ENCODE measurements at places on chromosomes 11 and 22. TPM values are rescaled to one million over a fixed set of nuclear protein-coding genes. Genes with fewer than 3 reads are reported as not detected.

Gene FGF3
- total RNA-seq, result not detected

- no peak for DNase-seq
Measured at GRCh38 chr22:24554313-24555164, at the start of gene GUCD1. Gene GUCD1, minus strand, starts transcription at chr22:24555138. Its CDS starts 147 bp downstream, at chr22:24554991.

Gene APLNR
- total RNA-seq, result 0.10 TPM

DNA sequence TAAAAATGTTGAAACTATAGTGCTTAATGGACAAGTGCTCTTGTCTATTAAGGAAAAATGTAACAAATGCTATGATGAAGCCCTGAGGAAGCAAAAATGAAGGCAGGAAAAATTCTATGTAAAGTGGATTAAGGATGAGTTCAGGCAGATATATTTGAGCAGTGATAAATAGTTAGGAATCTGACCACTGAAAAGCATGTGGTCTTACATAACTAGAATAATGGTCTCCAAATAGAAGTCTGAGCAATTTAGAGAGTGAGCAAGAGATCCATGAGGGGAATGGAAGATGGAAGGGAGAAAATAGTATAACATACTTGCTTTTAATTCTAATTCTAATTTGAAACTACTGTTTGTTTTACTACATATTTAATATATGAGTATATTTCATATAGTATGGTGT, 510.6 kb upstream of the ARHGAP42 start:
- DNase-seq, result no peak

Gene FOLR2
- total RNA-seq, result not detected

Gene UPK3A
- not detected for total RNA-seq

- no peak for DNase-seq
Measured at GRCh38 chr22:35578836-35579575, 38.1 kb downstream of the MB start.

DNA sequence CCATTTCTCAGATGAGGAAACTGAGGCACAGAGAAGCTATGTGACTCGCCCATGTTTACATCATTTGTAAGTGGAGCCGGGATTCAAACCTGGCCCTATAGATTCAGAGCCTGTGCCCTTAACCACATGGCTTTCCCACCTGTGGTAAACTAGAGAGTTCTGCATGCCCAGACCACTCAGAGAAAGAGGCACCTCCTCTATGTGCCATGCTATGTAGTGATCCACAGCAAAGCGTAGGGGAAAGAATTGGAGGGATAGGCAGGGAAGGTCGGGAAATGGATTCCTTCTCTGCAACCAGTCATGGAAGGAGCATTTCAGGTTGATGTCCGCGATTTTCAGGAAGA, 15.4 kb upstream of the POU2AF2 start:
- DNase-seq, result no peak

DNA sequence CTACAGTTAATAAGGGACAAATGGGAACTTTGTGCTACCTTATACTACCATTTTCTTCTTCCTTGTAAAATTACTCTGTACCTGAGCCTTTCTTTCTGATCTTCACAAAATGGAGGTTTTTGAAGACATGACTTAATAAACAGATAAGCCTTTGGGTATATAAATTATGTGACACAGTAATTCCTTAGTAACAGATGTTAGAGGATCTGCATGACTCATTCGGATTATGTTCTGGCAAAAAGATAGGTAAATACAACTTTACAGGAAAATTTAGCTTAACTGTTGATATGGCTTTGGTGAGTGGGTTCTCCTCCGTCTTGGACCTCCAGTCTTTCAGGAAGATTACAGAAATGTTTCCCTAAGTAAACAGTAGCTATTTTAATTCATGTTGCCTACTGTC, 61.8 kb downstream of the BID start:
- DNase-seq, result no peak

DNA sequence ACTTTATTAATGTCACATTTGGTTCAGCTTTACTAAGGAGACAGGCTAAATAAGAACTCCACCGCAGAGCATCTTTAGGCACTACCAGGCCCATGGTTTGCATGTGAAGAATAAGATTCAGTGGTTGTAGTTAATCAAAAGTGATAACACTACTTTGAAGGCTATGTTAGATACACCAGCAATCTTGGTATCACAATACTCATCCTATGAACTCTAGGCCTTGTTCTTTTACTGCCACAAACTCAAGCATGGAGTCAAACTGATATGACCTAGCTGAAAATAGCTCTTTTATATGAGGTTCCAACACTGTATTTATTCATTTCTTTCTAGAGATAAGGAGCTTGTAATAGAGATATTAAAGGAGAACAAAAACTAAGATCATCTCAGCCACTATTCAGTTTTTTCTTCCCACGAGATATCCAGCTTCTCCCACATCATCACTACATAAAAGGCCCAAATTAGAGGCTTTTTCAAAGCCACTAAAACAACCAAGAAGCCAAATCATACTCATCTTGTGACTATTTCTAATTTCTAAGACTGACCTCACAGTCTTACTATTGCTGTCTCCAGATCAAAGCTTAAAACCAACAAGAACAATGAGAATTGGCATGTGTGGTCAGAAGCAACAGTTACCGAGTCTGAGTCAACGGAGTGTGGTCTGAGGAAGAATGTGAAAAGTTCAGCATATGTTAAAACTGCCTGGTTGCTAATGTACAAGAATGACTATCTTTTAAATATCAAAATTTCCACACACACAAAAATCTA, 25.1 kb upstream of the GUCY1A2 start:
- DNase-seq, result no peak

All from glomerular endothelial cell (primary cell).